Tibial nerve (tissue), 4 donors: ENCODE measurements at places on chromosomes 3 and 15. TPM values are rescaled to one million over a fixed set of nuclear protein-coding genes. Genes with fewer than 3 reads are reported as not detected.

- no peaks in the 10 kb centered on the region for H3K36me3 ChIP-seq
- no peak overlapping the region for H3K27ac ChIP-seq
- no peaks in the 10 kb centered on the region for H3K27me3 ChIP-seq
- H3K4me3 ChIP-seq: no peak overlapping the region
- H3K4me1 ChIP-seq: no peaks in the 10 kb centered on the region
Measured at GRCh38 chr15:26453914-26454313, 319.0 kb downstream of the GABRB3 start.

GRCh38 chr3:197256836-197257444 is 41.5 kb downstream of the DLG1 start:
- DNase-seq: peak; percentile 76
- H3K4me3 ChIP-seq: no peak overlapping the region
- H3K4me1 ChIP-seq: peaks cover 46% of the 10 kb centered on the region
- H3K27ac ChIP-seq: no peak overlapping the region

DNA sequence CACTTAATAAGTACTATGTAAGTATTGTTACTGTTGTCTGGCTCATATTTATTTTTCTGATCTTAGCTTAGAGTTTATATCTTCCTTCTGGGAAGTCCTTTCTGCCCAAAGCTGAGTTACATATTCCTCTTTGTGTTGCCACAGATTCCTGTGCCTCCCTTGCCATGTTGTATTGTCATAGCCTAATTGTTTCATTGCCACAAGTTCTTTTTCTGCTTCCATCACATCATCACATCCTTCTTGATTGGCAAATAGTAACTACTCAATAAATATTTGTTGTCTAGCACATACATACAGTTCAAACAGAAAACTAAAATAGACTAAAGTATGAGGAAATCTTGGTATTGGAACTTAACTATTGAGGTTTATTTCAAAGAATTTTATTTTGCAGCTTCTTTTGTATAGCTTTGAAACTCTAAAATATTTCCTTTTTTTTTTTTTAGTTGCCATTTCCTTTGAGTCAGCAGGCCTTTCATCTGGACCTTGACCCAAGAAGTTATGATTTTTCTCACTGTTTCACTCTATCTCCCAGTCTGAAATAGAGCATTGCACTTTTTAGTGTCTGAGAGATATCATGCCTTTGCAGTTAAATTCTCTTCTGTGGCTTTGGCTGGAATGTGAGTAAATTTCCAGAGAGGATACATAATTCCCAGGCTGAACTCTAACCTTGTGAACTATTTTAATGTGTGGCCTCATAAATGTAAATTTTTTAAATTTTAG is 98.2 kb downstream of the ZNF609 start:
- no peaks in the 10 kb centered on the region for H3K36me3 ChIP-seq
- H3K27ac ChIP-seq: no peak overlapping the region
- H3K27me3 ChIP-seq: no peaks in the 10 kb centered on the region
- no peak overlapping the region for H3K4me3 ChIP-seq
- no peak for DNase-seq

STRC gene
- 0.30 TPM for total RNA-seq

TGM5 gene
- not detected for total RNA-seq

PLXNA1 gene
- 51.3 TPM for total RNA-seq

CFAP92 gene
- 0.63 TPM for total RNA-seq

DNA sequence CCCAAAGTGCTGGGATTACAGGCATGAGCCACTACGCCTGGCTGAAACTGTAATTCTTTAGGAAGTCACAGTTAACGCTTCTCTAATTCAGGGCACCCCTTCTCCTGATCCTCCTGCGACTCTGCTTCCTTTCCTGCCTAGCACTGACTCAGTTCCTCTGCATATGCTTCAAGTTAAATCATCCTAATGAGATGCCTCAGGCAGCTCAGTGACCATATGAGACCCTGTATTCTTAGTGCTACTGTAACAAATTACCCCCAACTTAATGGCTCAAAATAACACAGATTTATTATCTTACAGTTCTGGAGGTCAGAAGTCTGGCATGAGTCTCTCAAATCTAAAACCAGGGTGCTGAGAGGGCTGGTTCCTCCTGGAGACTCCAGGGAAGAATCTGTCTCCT is 271.8 kb upstream of the LYSMD4 start:
- no peaks in the 10 kb centered on the region for H3K36me3 ChIP-seq
- H3K4me1 ChIP-seq: peaks cover 5% of the 10 kb centered on the region
- H3K27me3 ChIP-seq: no peaks in the 10 kb centered on the region
- H3K4me3 ChIP-seq: no peak overlapping the region

DNA sequence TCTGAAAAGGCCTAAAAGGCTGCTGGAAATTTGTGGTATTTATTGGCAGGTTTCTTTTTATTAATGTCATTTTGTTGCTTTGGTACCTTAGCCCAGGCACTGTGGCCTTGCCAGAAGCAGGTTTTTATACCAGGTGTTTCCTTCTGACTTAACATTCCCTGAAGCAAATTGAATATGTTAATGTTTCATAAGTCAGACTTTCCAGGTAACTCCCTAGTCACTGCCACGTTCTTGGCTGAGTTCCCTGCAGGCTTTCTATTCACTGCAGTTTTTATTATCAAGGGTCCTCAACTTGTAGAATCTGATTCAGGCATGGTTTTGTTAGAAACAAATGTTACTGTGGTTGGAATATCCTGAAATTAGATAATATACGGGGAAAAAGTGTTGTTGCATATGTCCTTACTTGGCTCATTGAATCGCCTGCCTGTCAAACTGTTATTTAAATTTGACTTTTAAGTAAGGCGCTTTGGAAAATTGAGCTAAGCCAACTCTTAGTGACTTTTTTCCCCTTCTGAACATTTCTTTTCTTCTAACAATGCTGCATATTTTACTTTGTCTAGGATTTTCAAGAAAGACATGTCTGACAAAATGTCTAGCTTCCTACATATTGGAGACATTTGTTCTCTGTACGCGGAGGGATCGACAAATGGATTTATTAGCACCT is 22.9 kb downstream of the ITPR1 start:
- no peaks in the 10 kb centered on the region for H3K36me3 ChIP-seq
- peaks cover 21% of the 10 kb centered on the region for H3K4me1 ChIP-seq
- no peaks in the 10 kb centered on the region for H3K27me3 ChIP-seq

DNA sequence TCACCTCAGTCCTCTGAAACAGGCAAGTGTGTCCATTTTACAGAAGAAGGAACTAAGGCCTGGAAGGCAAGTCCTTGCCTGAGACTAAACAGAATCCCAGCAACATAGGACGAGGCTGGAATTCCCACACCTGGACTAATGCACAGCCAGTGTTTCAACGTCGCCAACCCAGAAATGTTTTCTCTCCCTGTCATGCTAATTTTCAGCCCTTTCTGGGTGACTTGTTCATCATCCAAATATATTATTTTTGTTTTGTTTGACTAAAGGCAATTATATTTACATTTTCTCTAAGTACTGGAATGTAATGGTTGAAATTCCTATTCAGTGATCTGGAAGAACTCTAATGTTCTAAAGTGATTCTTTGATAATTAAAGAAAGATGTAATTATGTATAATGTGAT is 51.8 kb downstream of the BTD start:
- no peak for DNase-seq
- H3K36me3 ChIP-seq: no peaks in the 10 kb centered on the region
- H3K4me1 ChIP-seq: peaks cover 1% of the 10 kb centered on the region

LEKR1 gene
- total RNA-seq: 3.7 TPM

GRCh38 chr3:5301651-5302297 is 114.3 kb downstream of the EDEM1 start:
- H3K4me1 ChIP-seq: no peaks in the 10 kb centered on the region
- H3K27me3 ChIP-seq: no peaks in the 10 kb centered on the region
- no peak overlapping the region for H3K4me3 ChIP-seq
- DNase-seq: no peak

CCDC13 gene
- 1.7 TPM for total RNA-seq

DNA sequence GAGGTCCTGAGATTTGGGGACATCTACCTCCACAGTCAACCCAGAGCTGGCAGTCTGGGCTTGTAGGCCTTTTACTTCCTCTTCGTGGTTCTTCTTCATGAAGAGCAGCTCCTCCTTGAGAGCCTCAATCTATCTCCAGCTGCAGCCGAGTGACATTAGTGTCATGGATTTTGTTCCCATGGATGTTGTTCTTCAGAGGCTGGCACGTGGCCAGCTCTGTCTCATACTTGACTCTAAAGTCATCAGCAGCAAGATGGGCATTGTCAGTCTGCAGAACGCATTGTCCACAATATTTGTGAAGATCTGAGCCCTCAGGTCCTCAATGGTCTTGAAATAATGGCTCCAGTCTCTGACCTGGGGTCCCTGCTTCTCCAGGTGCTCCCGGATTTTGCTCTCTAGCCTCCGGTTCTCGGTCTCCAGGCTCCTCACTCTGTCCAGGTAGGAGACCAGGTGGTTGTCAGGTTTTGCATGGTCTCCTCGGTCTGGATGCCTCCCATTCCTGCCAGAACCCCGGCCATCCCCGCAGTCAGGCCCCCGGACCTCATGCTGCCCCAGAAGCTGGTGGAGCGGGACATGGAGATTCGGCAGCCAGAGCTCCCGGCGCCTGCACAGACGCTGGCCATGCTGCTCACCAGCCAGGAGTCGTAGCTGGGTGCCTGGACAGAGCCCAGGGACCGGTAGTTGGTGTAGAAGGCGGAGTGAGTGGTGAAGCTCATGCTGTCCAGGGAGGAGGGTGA is 3.4 kb upstream of the CCNL1 start:
- H3K27me3 ChIP-seq: no peaks in the 10 kb centered on the region
- H3K36me3 ChIP-seq: peaks cover 1% of the 10 kb centered on the region
- H3K27ac ChIP-seq: no peak overlapping the region

GOLGA6L10 gene
- 0.20 TPM for total RNA-seq

GRCh38 chr3:160140756-160141155 is 84.5 kb upstream of the C3orf80 start:
- H3K4me3 ChIP-seq: no peak overlapping the region
- no peak for DNase-seq
- H3K27ac ChIP-seq: no peak overlapping the region
- H3K27me3 ChIP-seq: no peaks in the 10 kb centered on the region

ACTC1 gene
- not detected for total RNA-seq

ISLR gene
- total RNA-seq: 41.7 TPM

GRCh38 chr15:86231864-86232721 is 152.4 kb downstream of the AGBL1 start:
- no peaks in the 10 kb centered on the region for H3K36me3 ChIP-seq
- peaks cover 9% of the 10 kb centered on the region for H3K4me1 ChIP-seq
- no peaks in the 10 kb centered on the region for H3K27me3 ChIP-seq
- no peak overlapping the region for H3K4me3 ChIP-seq

GRCh38 chr15:63765338-63765737 is 68.4 kb downstream of the HERC1 start:
- H3K4me3 ChIP-seq: no peak overlapping the region
- no peaks in the 10 kb centered on the region for H3K4me1 ChIP-seq
- no peak overlapping the region for H3K27ac ChIP-seq
- no peaks in the 10 kb centered on the region for H3K27me3 ChIP-seq
- H3K36me3 ChIP-seq: no peaks in the 10 kb centered on the region
- DNase-seq: no peak

SMCO1 gene
- total RNA-seq: not detected

DNA sequence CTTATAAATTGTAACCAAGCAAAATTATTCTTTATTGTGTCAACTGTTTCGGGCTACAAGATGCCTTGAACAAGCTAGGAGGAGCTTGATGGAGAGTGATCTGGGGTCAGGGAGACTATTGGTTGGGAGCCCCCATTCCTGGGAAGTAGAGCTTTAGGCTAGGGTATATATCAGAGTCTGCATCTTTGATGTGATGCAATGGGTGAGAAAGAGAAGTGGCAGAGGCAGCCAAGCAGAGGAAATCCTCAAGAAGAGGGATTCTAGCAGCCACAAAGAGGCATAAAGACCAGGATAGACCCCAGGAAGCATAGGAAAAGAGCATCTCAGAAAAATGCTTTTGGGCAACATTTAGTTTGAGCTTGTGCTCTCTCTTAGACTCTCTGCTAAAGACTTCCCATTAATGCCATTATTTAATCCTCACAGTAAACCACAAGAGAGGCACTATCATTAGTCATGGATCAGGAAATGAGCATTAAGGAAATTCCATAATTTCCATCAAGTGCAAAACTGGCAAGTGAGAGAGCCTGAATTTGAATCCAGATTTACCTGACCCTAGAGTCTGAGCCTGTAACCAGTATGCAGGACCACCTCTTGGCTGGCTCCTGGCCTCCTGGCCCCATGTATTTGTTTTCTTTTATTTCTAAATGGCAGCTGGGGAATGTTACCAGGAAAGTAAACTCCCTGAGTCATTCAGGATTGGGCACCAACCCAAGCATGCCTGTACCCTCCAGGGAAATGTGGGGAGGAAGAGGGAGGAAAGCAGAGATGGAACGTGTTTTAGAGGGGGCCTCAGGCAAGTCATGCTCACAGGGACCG is 118.7 kb downstream of the RPL22L1 start:
- no peaks in the 10 kb centered on the region for H3K36me3 ChIP-seq
- H3K27me3 ChIP-seq: no peaks in the 10 kb centered on the region
- no peak overlapping the region for H3K4me3 ChIP-seq
- H3K4me1 ChIP-seq: no peaks in the 10 kb centered on the region
- H3K27ac ChIP-seq: no peak overlapping the region

GOLGA8K gene
- 3.6 TPM for total RNA-seq

ATP13A4 gene
- 0.21 TPM for total RNA-seq

- no peaks in the 10 kb centered on the region for H3K27me3 ChIP-seq
- H3K4me3 ChIP-seq: no peak overlapping the region
- H3K36me3 ChIP-seq: no peaks in the 10 kb centered on the region
- no peak overlapping the region for H3K27ac ChIP-seq
Measured at GRCh38 chr3:55000546-55000945, 72.7 kb upstream of the LRTM1 start.

RAD51 gene
- not detected for total RNA-seq

ST8SIA2 gene
- not detected for total RNA-seq

GRCh38 chr15:99212406-99212805 is 37.0 kb downstream of the TTC23 start:
- H3K4me1 ChIP-seq: no peaks in the 10 kb centered on the region
- H3K27me3 ChIP-seq: no peaks in the 10 kb centered on the region
- H3K27ac ChIP-seq: peak overlapping the region; percentile 38
- peaks cover 36% of the 10 kb centered on the region for H3K36me3 ChIP-seq
- DNase-seq: no peak

- no peak for DNase-seq
- no peaks in the 10 kb centered on the region for H3K27me3 ChIP-seq
- H3K4me3 ChIP-seq: no peak overlapping the region
- no peaks in the 10 kb centered on the region for H3K36me3 ChIP-seq
- no peaks in the 10 kb centered on the region for H3K4me1 ChIP-seq
- no peak overlapping the region for H3K27ac ChIP-seq
Measured at GRCh38 chr15:98382139-98382538, 266.2 kb upstream of the IGF1R start.

CCDC33 gene
- not detected for total RNA-seq

DNA sequence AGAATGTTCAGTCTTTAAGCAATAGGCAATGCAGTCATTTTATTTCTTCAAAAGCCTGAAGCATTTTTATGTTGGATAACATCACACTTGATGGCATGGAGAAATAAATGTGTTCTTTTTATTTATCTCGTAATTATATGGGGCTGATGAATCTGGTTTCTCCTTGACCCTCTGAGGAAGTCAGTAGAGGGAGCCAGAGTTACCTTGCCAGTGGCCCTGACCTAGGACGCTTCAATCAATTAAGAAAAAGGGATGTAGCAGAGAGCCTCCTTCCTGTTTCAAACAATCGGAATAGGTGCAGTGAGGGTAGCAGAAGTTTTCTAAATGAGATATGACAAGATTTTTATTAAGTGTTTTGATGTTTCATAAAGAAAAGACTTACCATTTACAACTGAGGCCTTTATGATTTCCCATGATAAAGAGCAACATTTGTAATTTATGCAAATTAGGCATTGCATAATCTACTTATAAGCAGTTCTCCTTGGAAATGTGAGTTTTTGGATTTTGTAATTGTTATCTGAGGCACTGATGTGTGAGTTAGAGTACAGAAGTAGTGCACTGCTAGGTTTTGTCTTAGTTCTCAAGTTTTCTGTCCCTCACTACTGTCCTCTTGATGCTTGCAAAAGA is 129.1 kb downstream of the RAP2B start:
- no peak for DNase-seq
- no peak overlapping the region for H3K27ac ChIP-seq
- no peak overlapping the region for H3K4me3 ChIP-seq
- no peaks in the 10 kb centered on the region for H3K36me3 ChIP-seq
- peaks cover 20% of the 10 kb centered on the region for H3K4me1 ChIP-seq
- H3K27me3 ChIP-seq: no peaks in the 10 kb centered on the region

XIRP1 gene
- not detected for total RNA-seq
